ENCODE measurements at places on chromosomes 7 and 10. TPM values are rescaled to one million over a fixed set of nuclear protein-coding genes. Genes with fewer than 3 reads are reported as not detected.

Gene ASB4
- 0.40 TPM for total RNA-seq

Gene TAF5
- total RNA-seq: 2.1 TPM

Gene ACTL6B
- total RNA-seq: not detected

- no peak for DNase-seq
Measured at GRCh38 chr7:85103962-85104361, 82.9 kb downstream of the SEMA3D start.

GRCh38 chr7:17071866-17072265 lies 190.1 kb upstream of the AGR3 start:
- no peak for DNase-seq

DNA sequence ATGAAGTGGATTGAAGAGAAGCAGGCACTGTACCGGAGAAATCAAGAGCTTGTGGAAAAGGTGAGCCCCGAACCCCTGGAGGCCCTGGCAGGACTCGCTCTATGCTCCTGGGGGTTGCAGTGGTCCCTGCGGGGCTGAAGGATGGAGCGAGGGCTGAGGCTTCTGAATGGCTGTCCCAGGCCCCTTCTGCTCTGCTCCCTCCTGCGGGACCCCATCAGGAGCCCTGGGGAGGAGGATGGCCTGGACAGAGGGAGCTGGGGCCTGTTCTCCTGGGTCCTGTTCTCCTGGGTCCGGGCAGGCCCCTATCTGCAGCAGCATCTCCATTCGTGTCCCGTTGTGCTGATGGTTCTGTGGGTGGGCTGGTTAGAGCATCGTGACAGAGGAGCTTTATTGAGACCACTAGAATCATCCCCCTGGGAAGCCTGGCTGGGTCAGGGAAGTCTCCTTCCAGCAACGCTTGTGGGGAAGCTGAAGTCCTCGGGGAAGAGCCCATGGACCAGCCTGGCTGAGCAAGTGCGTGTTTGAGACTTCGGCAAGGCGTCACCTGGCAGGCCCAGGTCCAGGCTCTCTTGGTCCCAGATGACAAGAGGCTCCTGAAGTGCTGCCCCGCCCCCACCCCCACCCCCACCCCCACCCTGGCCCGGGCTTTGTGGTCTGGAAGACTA lies 41.1 kb upstream of the DPYSL4 start:
- DNase-seq: no peak

Measured in left lobe of liver (tissue), 2 donors.